Neural progenitor cell (in vitro differentiated cells): ENCODE measurements at places on chromosomes 2 and 18.
A peak's percentile ranks its signal among the peaks of the same experiment; 100 is the strongest.

DNA sequence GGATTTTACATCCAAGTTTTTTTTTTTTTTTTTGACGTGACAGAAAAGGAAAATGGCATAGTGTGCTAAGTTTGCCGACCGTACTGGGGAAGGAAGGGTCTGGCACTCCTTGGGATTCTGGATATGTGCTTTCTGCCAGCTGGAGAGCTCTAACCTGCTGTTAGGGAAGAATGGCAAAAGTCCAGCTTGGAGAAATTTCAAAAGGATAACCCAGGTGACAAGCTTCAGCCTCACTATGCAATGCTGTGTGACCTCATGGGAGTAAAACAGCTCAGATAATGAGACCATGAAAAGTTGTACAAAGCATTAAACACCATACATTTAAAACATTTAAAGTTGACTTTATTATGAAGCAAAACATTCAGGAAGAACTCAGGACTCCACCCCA lies 10.3 kb upstream of the GPR45 start:
- no peak for DNase-seq

- peak; percentile 52 for DNase-seq
Observed at GRCh38 chr2:64750001-64750816, 96.5 kb upstream of the SERTAD2 start.

GRCh38 chr2:158505448-158505934 lies 48.7 kb downstream of the PKP4 start:
- DNase-seq: no peak

- no peak for DNase-seq
Observed at GRCh38 chr18:46416706-46417638, 240.0 kb downstream of the LOXHD1 start.

- no peak for DNase-seq
Observed at GRCh38 chr2:165587335-165587938, 117.9 kb downstream of the CSRNP3 start.

DNA sequence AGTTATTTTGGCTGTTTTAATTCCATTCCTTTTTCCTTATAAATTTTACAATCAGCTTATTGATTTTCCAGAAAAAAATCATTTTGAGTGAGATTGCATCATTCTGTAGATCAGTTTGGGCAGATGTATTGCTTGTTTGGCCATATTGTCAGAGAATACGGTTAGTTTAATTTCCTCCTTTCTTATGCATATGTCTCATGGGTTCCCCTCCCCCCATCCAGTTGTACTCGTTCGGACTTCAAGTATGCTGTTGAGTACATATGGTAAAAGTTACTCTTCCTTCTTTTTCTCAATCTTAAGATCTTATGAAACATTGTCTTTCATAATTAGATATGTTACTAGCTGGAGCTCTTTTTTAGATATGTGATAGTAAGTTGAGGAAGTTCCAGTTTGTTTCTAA lies 131.2 kb upstream of the TTC27 start:
- no peak for DNase-seq

DNA sequence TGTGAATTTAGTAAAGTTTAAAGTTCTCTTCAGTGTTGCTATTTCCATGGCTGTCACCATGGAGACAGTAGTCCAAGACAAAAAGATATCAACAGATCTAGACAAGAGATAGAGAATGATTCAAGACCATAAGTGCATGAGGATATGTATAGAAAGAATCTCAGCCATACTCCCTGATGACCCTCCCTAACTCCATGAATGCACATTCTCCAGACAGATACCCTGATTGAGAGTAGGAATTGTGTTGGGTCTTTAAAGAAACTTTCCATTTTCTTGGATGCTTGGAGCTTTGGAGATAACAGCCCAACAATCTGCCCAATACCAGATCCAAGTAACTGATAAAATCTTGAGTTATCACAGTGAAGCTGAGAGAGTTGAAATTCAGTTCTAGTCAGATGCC lies 1601.2 kb upstream of the CELF4 start:
- no peak for DNase-seq

DNA sequence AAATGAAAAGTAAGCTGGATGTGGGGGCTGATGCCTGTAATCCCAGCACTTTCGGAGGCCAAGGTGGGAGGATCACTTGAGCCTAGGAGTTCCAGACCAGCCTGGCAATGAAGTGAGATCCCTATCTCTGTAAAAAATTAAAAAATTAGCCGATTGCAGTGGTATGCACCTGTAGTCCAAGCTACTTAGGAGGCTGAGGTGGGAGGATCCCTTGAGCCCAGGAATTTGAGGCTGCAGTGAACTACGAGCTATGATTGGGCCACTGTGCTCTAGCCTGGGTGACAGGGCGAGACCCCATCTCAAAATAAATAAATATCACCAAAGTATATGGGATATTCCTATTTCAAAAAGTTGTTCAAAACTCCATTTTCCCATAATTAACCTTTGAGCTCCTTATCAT lies 101.1 kb upstream of the FZD5 start:
- DNase-seq: no peak

GRCh38 chr2:21754164-21754788 lies 630.5 kb downstream of the TDRD15 start:
- no peak for DNase-seq

- DNase-seq: no peak
Observed at GRCh38 chr2:18860179-18860578, 270.8 kb upstream of the NT5C1B start.

DNA sequence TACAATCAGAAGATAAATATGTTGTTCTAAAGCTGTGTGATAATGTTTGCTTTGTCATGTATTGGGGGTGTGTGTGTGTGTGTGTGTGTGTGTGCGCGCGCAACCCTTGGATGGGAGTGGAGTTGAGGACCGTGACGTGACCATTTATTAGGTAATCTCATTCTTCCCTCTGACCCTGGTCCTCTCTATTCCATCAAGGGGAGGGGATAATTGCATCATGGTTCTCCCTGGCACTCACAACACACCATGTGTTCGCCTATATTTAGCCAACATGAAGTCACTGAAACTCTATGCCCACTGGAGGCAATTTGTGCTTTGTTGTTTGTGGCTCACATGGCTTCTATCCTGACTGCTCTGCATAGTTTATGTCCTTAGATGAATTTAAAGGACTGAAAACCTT lies 79.8 kb upstream of the LRPPRC start:
- DNase-seq: no peak

GRCh38 chr18:36578871-36579710 lies 249.7 kb downstream of the TPGS2 start:
- DNase-seq: no peak

- no peak for DNase-seq
Observed at GRCh38 chr18:76958692-76959341, 136.5 kb downstream of the ZNF236 start.

- peak; percentile 90 for DNase-seq
Observed at GRCh38 chr2:222561817-222562645, 93.9 kb downstream of the FARSB start.

GRCh38 chr18:3060667-3061580 lies 48.0 kb upstream of the LPIN2 start:
- no peak for DNase-seq

- peak; percentile 23 for DNase-seq
Observed at GRCh38 chr2:205827809-205828365, 145.6 kb downstream of the NRP2 start.

DNA sequence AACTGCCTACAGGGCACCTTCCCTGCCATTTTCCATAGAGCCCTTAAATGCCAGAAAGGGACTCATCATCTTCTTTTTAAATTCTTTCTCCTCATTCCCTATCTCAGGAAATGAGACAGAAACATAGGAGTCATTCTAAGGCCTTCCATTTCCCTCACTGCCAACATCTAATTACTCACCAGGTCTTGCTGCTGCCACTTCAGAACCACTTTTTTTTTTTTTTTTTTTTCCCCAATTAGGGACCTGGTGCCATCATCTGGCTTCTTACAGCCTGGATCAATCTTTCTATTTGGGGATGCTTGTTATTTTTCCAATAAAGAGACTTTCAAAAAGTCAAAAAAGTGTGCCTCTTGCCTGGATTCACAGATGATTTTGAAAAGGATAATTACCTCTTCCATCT lies 373.4 kb downstream of the LPIN1 start:
- DNase-seq: no peak

GRCh38 chr2:208266553-208266893 lies 468 bp downstream of the PIKFYVE start:
- DNase-seq: no peak

GRCh38 chr2:215241791-215242305 lies 70.0 kb upstream of the ATIC start:
- no peak for DNase-seq
